ENCODE measurements at places on chromosomes 1 and 21.

GRCh38 chr1:10540277-10541005 is 65.7 kb downstream of the PEX14 start:
- DNase-seq, result no peak

GRCh38 chr1:224433041-224433691 is 1.4 kb downstream of the WDR26 start:
- no peak for DNase-seq

- no peak for DNase-seq
These were observed 1.8 kb upstream of the LHX9 start for GRCh38 chr1:197915260-197915861.

- DNase-seq, result no peak
These were observed 89.8 kb downstream of the LRRC53 start for GRCh38 chr1:74422421-74423292.

DNA sequence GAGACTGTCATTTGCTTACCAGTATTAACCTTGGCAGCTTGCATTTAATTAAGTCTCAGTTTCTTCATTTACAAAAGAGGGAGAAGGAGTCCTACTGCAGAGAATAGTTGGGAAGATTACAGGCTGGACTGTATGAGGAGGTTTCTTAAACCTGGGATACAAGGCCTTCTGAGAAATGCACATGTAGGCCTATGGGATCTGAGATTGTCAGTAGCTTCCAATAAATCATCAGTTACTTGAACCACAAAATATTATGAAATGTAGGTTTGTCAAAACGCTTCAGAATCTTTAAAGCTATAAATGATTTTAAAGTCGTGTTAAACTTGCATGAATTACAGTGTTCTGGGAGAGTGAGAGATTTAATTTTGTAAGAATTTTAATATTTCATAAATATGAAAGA is 69.6 kb downstream of the NRIP1 start:
- no peak for DNase-seq

- no peak for DNase-seq
These were observed 182.9 kb upstream of the KCND3 start for GRCh38 chr1:112172294-112172882.

DNA sequence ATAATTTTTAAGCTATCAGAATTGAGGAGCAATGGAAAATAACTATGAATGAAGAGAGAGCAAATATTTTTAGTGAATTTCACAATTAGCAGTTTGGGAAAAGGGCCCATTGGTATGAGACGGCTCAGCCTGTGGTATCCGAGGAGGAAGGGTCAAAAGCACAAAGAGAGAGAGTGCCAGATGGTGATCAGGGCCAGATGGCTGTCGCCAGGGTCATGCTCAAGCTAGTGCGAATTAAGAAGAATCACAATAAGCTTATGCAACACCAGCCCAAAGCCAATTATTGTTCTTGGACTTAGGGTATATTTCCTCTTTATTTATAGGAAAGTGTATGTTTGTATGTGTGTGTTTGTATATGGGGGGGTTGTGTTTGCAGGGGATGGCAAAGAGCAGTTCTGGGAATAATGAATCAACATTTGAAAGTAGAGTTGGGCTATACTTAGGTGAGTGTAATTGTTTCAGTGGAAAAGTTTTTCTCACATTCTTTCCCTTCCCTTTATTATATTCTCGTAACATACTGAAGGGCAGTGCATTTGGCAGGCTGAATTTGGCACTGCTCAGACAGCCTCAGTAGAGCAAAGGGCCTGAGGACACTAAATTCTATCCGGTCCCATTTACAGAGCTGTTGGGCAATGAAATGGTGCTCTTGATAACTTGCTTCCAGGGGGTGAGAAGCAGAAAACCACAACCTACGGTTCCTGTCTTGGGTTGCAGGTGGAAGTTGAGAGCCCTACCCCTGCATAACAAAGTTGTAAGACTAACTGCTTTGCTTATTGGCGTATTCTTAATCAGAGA is 19.5 kb upstream of the DDR2 start:
- DNase-seq, result no peak

DNA sequence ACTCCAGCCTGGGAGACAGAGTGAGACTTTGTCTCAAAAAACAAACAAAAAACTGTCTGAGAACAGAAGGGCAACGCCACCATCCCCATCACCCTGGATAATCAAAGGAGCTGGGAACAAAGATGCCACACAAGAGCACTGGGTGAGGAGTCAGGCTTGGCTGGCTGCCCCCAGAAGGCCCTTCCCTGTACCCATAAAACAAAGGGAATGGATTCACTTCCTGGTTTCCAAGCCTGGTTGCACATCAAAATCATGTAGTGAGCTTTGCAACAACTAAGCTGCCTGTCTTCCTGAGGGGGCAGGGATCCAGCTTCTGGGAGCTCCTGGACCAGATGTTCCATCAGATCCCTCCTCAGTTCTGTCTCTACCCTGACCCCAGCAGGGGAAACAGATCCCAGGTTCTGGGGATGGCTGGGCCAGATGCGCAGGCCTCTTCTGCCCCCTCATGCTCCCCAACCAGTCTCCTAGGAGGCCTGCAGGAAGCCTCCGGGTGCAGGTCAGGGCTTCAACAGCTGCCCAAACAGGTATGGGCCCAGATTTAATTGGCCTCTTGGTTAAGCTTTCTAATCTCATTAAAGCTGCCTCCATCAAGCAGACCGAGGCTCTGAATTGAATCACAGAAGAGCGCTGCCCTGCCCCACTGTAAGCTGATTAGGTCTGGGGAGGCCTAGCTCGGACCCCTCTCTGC is 97.8 kb downstream of the MRPL37 start:
- DNase-seq, result no peak

- no peak for DNase-seq
These were observed 460.6 kb downstream of the DSCAM start for GRCh38 chr21:40386294-40386911.

- no peak for DNase-seq
These were observed 35.7 kb upstream of the MTR start for GRCh38 chr1:236759252-236759859.

GRCh38 chr1:111846842-111847241 is 91.1 kb downstream of the DDX20 start:
- DNase-seq, result no peak

DNA sequence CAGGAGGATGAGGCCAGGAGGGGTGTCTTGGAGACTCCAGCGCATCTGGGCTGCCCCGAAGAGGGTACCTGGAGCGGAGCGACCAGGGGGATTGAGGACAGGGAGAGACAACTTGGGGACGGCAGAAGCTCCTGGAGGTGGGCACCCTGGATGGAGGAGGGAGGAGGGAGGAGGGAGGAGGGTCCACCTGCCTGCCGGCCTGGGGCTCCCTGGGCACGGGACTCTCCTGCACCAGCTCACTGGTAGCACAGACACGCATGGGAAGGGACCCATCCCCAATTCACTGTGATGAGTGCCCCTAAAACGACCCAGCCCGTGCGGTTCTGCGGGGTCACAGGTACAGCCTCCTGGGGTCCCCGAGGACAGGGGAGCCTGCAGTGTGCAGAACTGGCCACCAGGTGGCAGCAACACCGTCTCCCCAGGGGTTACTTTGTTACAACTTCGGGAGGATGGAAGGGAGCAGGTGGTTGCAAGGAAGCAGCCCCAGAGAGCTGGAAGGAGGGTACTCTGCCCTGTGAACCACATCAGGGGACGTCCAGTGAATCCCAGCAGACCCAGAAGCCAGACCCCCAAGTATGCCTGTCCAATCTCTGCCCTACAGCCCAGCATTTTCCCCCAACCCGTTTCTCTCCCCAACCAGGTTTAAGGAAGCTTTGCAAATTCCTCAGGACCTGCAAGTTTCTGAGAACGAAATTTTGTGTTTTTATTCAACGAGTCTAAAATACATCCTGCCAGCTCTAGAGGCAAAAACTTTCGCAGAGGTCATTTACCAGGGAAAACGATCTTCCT is 482.4 kb downstream of the NPHP4 start:
- peak; percentile 77 for DNase-seq

GRCh38 chr21:42403611-42404231 is at the start of gene UBASH3A:
TSS of gene UBASH3A (plus strand) at chr21:42403902. CDS start at chr21:42403946, 44 bp downstream.
- DNase-seq, result peak; percentile 47

- DNase-seq, result no peak
These were observed 9.1 kb downstream of the NHLH1 start for GRCh38 chr1:160375788-160376524.
